Upper lobe of left lung (tissue), 6 donors: ENCODE measurements at places on chromosomes 2 and 18.
A peak's percentile ranks its signal among the peaks of the same experiment; 100 is the strongest.

DNA sequence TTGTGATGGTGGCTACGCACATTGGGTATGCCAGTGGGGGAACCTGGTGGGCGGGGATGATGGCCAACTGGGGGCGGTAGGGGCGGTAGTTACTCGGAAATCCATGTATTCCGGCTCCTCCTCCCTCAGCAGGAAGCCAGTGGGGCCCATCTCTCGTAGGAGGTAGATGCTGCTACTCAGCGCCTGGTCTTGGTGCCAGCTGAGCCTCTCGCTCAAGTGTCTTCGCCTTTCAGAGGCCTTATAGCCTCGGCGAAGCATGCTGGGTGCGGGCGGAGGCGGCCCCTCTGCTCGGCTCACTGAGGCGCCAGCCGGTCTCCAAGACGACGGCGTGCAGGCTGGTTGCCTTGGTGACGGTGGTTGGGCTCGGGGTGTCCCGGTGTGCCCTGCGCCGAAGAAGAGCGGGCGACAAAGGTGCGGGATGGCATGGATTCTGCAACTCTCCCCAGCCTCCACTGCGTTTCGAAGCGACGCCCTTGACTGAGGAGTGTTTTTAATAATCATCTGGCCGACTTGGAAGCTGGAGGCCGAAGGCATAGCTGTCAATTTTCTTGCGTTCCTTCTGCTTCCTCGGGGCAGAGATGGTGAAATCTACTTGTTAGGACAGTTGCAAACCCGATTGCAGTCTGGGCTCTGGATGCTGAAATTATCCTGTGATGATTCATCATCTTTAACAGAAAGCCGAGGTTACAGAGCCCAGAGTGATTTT is at the start of gene ZSWIM2:
Gene ZSWIM2, minus strand, starts transcription at position 298 of the 706 bp plus-strand sequence. Its CDS starts 40 bp downstream, at position 258.
- peak; percentile 89 for DNase-seq

- DNase-seq, result peak; percentile 58
These were observed 8.3 kb downstream of the NEU4 start for GRCh38 chr2:241817126-241817820.

DNA sequence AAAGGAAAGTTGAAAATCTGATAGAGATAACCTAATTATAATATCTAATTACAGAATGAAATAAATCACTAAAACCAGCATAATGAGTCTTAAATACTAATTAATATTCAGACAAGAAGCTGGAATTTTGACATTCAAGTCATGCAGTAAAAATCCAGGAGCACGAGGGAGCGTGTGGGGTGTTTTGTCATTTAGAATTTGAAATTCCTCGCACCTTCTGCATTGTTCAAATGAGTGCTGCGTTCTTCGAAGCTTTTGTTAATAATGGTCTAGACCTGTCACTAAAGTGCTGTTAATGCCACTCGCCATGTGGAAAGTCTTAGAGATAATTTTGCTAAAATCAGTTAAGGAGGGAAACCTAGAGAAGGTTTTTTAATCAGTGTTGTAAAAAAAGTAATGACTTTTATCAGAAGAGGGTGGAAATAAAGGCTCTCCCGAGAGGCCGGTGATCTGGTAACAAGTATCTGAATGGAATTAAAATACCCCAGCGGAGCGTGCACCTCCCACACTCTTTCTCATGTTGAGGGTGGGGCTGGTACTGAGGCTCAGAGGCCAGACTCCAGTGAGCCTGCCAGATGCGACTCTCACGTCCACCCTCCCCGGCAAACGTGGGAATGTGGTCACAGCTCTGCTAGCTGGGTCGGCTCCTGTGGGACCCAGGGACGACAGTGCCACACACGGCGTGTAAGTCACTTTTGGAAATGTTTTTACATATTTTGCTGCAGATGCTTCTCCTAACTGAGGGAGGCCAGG is 69.4 kb upstream of the MYT1L start:
- peak; percentile 32 for DNase-seq

GRCh38 chr18:72692595-72692994 is 148.5 kb upstream of the CBLN2 start:
- no peak for DNase-seq

DNA sequence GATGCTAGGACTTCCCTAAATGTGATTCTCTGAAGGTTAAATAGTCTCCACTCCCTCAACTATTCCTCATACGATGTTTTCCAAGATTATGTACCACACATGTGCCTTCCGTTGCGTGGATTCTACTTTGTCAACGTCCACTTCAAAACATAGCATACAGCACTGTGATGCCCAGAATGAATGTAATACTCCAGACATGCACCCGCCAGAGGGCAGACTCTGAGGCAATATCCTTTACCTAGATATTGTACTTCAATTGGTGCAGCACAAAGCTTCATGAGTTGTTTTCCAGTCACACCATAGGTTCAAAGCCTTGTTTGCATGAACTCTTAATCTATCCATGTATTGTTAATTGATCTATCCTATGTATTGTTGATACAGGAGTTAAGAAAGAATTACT is 201.0 kb upstream of the NABP1 start:
- DNase-seq, result no peak
